ENCODE measurements at places on chromosomes 6 and 20.

GRCh38 chr6:152034631-152035030 is 227.1 kb downstream of the ESR1 start:
- DNase-seq: no peak

DNA sequence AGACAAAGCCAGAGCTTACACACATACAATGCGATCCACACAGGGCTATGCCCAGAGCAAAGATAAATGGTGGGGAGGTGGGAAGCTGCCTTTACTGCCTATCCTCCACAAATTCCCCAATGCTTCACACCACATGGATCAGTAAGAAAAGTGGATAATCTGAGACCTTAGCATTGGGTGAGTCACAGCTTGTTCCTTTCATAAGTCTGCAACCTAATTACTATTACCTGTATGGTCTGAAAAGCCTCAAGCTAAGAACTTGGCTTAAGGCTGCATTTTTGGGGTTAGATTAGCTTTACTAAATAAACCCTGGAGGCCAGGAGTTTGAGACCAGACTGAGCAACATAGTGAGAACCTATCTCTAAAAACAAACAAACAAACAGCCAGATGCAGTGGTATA is 66.0 kb upstream of the BTBD3 start:
- DNase-seq: no peak

- DNase-seq: no peak
These were observed 2.9 kb upstream of the RAB22A start for GRCh38 chr20:58306421-58307261.

GRCh38 chr6:108051481-108051880 is 23.1 kb downstream of the OSTM1 start:
- no peak for DNase-seq

GRCh38 chr6:25456249-25457040 is 177.3 kb downstream of the CARMIL1 start:
- DNase-seq: no peak

- no peak for DNase-seq
These were observed 2.1 kb downstream of the SCUBE3 start for GRCh38 chr6:35215665-35216411.

- DNase-seq: no peak
These were observed 381.7 kb downstream of the CD83 start for GRCh38 chr6:14499309-14499708.

DNA sequence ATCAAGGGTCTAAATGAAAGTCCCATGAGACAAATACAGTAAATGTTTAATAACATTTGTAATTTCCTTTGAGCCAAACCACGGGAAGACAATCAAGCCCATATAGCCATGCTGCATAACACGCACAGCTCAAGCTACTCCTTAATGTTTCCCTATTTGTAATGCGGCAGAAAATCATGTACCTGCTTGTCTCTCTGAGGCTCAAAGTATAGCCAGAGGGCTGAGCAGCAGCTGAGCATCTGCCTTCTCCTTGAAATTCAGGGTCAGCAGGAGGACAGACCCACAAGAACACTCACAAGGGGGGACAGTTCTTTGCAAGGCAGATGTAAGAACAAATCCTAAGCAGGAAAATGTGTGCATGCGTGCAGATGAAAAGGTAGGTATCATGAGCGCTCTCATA is 45.8 kb upstream of the JARID2 start:
- DNase-seq: no peak

Data from NCI-H187 treated with DMSO at 0.1 percent for 48 hours (cell line).